Heart left ventricle (tissue), 16 donors: ENCODE measurements at places on chromosomes 2 and 18. TPM values are rescaled to one million over a fixed set of nuclear protein-coding genes. Genes with fewer than 3 reads are reported as not detected.

DNA sequence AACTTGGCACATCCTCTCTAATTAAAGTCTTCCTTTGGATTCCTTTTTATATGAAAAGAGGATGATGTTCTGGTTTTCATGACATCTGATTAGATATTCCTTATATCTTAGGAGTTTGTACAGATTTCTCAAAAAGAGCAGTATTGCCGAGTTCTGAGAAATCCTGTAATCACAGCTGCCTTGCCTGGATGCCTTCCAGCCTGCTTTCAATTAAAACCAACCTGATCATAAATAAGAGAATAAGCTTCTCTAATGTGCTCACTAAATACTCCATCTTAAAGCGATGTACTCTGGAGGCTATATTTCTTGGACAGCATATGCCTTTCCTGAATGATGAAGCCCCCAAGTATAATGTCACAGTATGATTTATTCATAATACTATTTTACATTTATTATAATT lies 1203.8 kb upstream of the PIK3C3 start:
- no peaks in the 10 kb centered on the region for H3K36me3 ChIP-seq
- H3K4me1 ChIP-seq, result no peaks in the 10 kb centered on the region
- H3K4me3 ChIP-seq, result no peak overlapping the region
- no peak overlapping the region for H3K27ac ChIP-seq
- no peaks in the 10 kb centered on the region for H3K27me3 ChIP-seq
- no peak for DNase-seq

GRCh38 chr2:96167407-96168013 lies 22.3 kb upstream of the DUSP2 start:
- no peak for DNase-seq
- no peak overlapping the region for H3K27ac ChIP-seq
- no peaks in the 10 kb centered on the region for H3K36me3 ChIP-seq
- peaks cover 8% of the 10 kb centered on the region for H3K4me1 ChIP-seq
- H3K4me3 ChIP-seq, result no peak overlapping the region

DNA sequence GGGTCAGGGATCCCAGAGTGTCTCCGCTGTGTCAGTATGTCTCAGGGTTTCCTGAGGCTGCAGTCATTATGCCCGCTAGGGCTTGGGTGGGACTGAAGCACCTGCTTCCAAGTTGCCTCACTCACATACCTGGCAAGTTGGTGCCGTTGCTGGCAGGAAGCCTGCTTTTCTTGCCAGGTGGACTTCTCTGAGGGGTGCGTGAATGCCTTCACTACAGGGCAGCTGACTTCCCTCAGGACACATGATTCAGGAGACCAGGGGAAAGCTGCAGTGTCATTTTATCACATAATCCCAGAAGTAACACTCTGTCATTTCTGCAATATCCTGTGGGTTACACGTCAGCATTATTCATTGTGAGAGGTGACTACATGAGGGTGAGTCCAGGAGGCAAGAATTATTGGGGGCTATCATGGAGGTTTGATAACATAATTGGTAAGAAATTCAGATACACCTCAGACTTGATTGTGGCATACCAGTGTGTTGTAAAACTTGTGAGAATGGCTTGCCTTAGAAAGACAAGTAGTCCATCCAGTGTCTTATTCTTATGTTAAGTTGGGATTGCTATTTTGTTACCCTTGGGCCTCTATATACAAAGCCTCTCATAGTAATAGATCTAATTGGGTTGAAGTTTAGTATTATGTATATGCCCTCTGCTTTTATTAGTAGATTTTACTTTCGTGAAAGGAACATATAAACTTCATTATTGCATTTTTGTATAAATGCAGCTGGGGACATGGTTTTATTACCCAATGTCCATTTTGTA lies 44.1 kb downstream of the NEDD4L start:
- H3K36me3 ChIP-seq, result no peaks in the 10 kb centered on the region
- H3K27me3 ChIP-seq, result no peaks in the 10 kb centered on the region
- no peak for DNase-seq
- H3K4me3 ChIP-seq, result no peak overlapping the region
- H3K4me1 ChIP-seq, result no peaks in the 10 kb centered on the region

GRCh38 chr2:191321861-191322662 lies 76.9 kb downstream of the MYO1B start:
- peaks cover 52% of the 10 kb centered on the region for H3K4me1 ChIP-seq
- H3K27me3 ChIP-seq, result no peaks in the 10 kb centered on the region
- H3K4me3 ChIP-seq, result no peak overlapping the region
- no peaks in the 10 kb centered on the region for H3K36me3 ChIP-seq
- no peak overlapping the region for H3K27ac ChIP-seq
- DNase-seq, result no peak

DNA sequence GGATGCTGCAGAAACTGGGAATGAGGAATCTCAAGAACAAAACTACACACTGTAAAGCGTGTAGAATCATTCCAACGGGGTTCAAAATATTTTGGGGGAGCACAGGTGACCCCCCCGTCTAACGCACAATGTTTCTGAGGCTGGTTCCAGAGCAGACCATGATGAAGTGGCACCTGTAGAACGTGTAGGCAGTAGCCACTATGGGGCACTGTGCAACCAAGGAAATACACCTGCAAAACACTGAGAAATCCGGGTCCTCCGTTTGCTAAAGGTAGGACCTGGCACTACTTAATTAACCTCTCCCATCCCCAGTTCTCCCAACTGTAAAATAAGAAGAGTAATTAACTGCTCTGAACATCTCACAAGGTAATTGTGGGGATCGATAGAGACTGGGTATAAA lies 22.6 kb downstream of the ST6GAL2 start:
- H3K4me3 ChIP-seq, result no peak overlapping the region
- no peaks in the 10 kb centered on the region for H3K27me3 ChIP-seq
- H3K27ac ChIP-seq, result no peak overlapping the region

DNA sequence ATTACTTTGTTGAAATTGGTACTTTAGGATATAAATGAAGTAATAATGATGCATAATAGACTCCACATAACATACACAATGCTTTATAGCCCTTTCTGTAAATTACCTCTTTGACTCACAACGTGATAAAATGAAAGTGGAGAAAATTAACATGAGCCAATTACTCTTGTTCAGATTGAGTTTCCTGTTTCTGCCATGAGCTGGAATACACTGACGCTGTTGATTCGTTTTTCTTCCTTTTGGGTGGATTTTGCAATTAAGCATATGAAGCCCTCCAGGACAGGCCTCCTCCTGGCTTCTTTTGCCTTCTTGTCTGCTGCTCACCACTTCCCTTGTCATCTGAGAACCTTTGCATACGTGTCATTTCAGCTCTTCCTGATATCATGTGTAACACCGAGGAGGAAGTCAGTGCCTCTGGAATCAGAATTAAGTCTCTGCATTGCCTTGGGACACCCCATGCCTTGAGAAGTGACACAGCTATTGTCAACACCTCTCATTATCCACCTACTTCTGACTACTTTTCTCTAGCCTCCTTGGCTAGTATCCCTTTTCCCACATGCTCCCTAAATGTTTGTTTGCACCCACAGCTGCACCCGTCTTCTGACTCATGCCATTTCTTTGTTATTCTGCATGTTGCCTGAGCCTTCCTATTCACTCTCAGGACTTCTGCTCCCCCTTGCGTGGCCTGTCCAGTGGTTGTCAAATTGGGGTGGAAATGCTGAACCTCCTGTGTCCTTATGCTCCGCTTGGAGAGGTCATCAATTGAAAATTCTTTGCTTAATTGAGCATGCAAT lies 134.1 kb downstream of the FMNL2 start:
- peak overlapping the region; percentile 25 for H3K4me3 ChIP-seq
- H3K27ac ChIP-seq, result peak overlapping the region; percentile 48
- H3K36me3 ChIP-seq, result no peaks in the 10 kb centered on the region

- H3K27ac ChIP-seq, result peak overlapping the region; percentile 14
- no peak for DNase-seq
- H3K27me3 ChIP-seq, result no peaks in the 10 kb centered on the region
- no peaks in the 10 kb centered on the region for H3K36me3 ChIP-seq
- no peak overlapping the region for H3K4me3 ChIP-seq
- H3K4me1 ChIP-seq, result no peaks in the 10 kb centered on the region
These were observed 503.9 kb downstream of the IRS1 start for GRCh38 chr2:226295681-226296080.

DNA sequence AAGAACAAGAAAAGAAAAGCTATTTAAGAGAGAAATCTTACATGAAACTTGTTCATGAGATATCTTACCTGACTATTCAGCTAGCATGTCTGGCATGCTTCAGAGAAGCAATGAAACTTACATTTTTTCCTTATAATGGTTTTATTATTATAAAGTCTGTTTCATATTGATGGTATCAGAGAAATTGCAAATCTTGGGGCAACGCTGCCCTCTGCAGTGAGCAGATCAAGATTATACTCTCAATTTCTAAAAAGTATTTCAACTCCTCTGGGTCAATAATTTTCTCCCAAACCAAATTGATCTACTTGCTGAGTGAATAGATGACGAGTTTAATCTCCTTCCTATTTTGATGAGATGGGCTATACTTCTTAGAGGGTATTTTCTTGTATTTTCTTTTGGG lies 235.6 kb downstream of the NUP35 start:
- no peak overlapping the region for H3K27ac ChIP-seq
- no peaks in the 10 kb centered on the region for H3K27me3 ChIP-seq
- no peak overlapping the region for H3K4me3 ChIP-seq
- H3K4me1 ChIP-seq, result no peaks in the 10 kb centered on the region

GRCh38 chr2:112674229-112674628 lies 28.5 kb downstream of the SLC20A1 start:
- no peaks in the 10 kb centered on the region for H3K36me3 ChIP-seq
- H3K4me1 ChIP-seq, result peaks cover 4% of the 10 kb centered on the region
- no peaks in the 10 kb centered on the region for H3K27me3 ChIP-seq
- no peak overlapping the region for H3K4me3 ChIP-seq

- no peak overlapping the region for H3K27ac ChIP-seq
- H3K27me3 ChIP-seq, result no peaks in the 10 kb centered on the region
- no peak for DNase-seq
- no peaks in the 10 kb centered on the region for H3K4me1 ChIP-seq
- H3K4me3 ChIP-seq, result no peak overlapping the region
These were observed 122.9 kb downstream of the EPB41L3 start for GRCh38 chr18:5420906-5421305.

- H3K4me3 ChIP-seq, result no peak overlapping the region
- DNase-seq, result no peak
- no peak overlapping the region for H3K27ac ChIP-seq
- peaks cover under 1% of the 10 kb centered on the region for H3K4me1 ChIP-seq
- no peaks in the 10 kb centered on the region for H3K36me3 ChIP-seq
These were observed 77.1 kb downstream of the SPRED2 start for GRCh38 chr2:65355186-65355831.

- no peak overlapping the region for H3K4me3 ChIP-seq
- no peak overlapping the region for H3K27ac ChIP-seq
- DNase-seq, result no peak
- H3K36me3 ChIP-seq, result no peaks in the 10 kb centered on the region
- no peaks in the 10 kb centered on the region for H3K27me3 ChIP-seq
- H3K4me1 ChIP-seq, result no peaks in the 10 kb centered on the region
These were observed 759.4 kb downstream of the CBLN2 start for GRCh38 chr18:71784777-71785176.

Gene BZW1
- total RNA-seq, result 87.3 TPM

Gene HOXD1
- total RNA-seq, result 0.30 TPM

Gene UPP2
- total RNA-seq, result not detected
